A549 treated with CORT108297 at 1 μM for 4 hours (cell line): ENCODE measurements at places on chromosomes 5 and 9. TPM values are rescaled to one million over a fixed set of nuclear protein-coding genes. Genes with fewer than 3 reads are reported as not detected.

Gene FAXDC2
- 0.10 to 0.25 TPM (median 0.18 TPM) in 4 of 5 replicates, not detected in the other for total RNA-seq

Gene ST8SIA4
- 0.27 to 0.43 TPM (median 0.39 TPM) in 5 replicates for total RNA-seq

Gene HRCT1
- 0.12 to 0.38 TPM (median 0.23 TPM) in 5 replicates for total RNA-seq

Gene PCDHB5
- total RNA-seq: 1.2 to 1.8 TPM (median 1.6 TPM) in 5 replicates

Gene PDE8B
- 1.1 to 1.7 TPM (median 1.5 TPM) in 5 replicates for total RNA-seq

Gene TIMD4
- 0.97 to 1.5 TPM (median 1.3 TPM) in 5 replicates for total RNA-seq

Gene DTWD2
- 1.2 to 1.8 TPM (median 1.7 TPM) in 5 replicates for total RNA-seq

Gene SHOC1
- not detected in 5 replicates for total RNA-seq

Gene IFNA2
- not detected in 5 replicates for total RNA-seq

Gene MELK
- total RNA-seq: 62.8 to 88.5 TPM (median 71.3 TPM) in 5 replicates

Gene GLIPR2
- 8.5 to 12.1 TPM (median 10.4 TPM) in 5 replicates for total RNA-seq

Gene ZNF346
- 9.6 to 11.3 TPM (median 11.2 TPM) in 5 replicates for total RNA-seq

Gene PCDHAC1
- total RNA-seq: 1.3 to 1.9 TPM (median 1.7 TPM) in 5 replicates

Gene VLDLR
- 18.6 to 24.5 TPM (median 21.5 TPM) in 5 replicates for total RNA-seq

Gene TDRD7
- total RNA-seq: 11.0 to 14.1 TPM (median 12.3 TPM) in 5 replicates

Gene TRIM36
- 1.5 to 2.2 TPM (median 2.0 TPM) in 5 replicates for total RNA-seq

Gene PCDHB11
- total RNA-seq: 0.05 to 0.11 TPM (median 0.07 TPM) in 5 replicates

Gene GLDC
- 11.3 to 14.9 TPM (median 13.1 TPM) in 5 replicates for total RNA-seq

Gene GADD45G
- total RNA-seq: 0.25 to 0.46 TPM (median 0.34 TPM) in 4 of 5 replicates, not detected in the other

Gene MYO10
- total RNA-seq: 46.5 to 64.2 TPM (median 54.8 TPM) in 5 replicates
